Right lobe of liver (tissue), 6 donors: ENCODE measurements at places on chromosomes 4 and X. TPM values are rescaled to one million over a fixed set of nuclear protein-coding genes. Genes with fewer than 3 reads are reported as not detected.

Gene SMIM10
- 0.33 TPM for total RNA-seq

DNA sequence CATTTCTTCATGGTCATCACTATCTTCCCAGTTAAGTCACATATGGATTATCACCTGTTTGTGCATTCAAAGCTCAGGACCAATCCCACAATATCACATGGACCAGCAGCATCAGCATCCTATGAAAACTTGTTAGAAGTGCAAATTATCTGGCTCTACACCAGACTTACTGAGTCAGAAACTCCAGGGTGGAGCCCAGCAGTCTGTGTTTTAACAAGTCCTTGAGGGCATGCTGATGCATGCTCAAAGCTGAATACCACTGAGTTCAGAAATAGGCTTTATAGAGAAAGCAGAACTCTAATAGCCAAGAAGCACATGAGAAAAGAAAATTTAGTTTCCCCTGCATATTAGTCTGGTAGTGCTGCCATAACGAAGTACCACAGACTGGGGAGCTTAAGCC, 62.4 kb upstream of the GABRQ start:
- no peak overlapping the region for H3K27ac ChIP-seq
- H3K4me3 ChIP-seq: no peak overlapping the region
- no peaks in the 10 kb centered on the region for H3K36me3 ChIP-seq
- no peaks in the 10 kb centered on the region for H3K27me3 ChIP-seq

Gene CPE
- 4.2 TPM for total RNA-seq

GRCh38 chr4:112853662-112854256, 195.7 kb upstream of the ANK2 start:
- H3K36me3 ChIP-seq: no peaks in the 10 kb centered on the region
- H3K4me3 ChIP-seq: no peak overlapping the region
- no peaks in the 10 kb centered on the region for H3K4me1 ChIP-seq
- no peak for DNase-seq
- no peaks in the 10 kb centered on the region for H3K27me3 ChIP-seq

DNA sequence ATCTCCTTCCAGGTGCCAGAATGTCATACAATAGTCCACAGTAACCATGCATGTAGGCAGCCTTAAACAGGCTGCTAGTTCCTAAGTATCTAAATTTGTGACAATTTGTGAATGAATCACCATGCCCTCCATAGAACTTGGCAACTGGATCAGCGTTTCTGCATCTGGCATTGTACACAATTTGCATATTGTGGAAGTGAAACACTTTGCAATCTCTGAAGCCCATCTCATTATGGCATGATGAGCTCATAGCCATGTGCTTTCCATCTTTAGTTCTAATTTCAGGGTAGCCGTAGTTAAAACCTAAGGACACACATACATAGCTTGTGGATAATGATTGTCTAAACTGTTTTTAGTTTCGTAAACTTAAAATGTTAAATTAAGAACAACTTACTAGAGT, 573.6 kb downstream of the PPP4R3C start:
- H3K27me3 ChIP-seq: no peaks in the 10 kb centered on the region
- no peaks in the 10 kb centered on the region for H3K4me1 ChIP-seq
- no peak for DNase-seq
- H3K4me3 ChIP-seq: no peak overlapping the region
- H3K27ac ChIP-seq: no peak overlapping the region

- no peaks in the 10 kb centered on the region for H3K4me1 ChIP-seq
- H3K27me3 ChIP-seq: no peaks in the 10 kb centered on the region
- no peak for DNase-seq
- H3K36me3 ChIP-seq: no peaks in the 10 kb centered on the region
- H3K4me3 ChIP-seq: no peak overlapping the region
These were observed 66.4 kb upstream of the GPR174 start for GRCh38 chrX:79078114-79078513.

DNA sequence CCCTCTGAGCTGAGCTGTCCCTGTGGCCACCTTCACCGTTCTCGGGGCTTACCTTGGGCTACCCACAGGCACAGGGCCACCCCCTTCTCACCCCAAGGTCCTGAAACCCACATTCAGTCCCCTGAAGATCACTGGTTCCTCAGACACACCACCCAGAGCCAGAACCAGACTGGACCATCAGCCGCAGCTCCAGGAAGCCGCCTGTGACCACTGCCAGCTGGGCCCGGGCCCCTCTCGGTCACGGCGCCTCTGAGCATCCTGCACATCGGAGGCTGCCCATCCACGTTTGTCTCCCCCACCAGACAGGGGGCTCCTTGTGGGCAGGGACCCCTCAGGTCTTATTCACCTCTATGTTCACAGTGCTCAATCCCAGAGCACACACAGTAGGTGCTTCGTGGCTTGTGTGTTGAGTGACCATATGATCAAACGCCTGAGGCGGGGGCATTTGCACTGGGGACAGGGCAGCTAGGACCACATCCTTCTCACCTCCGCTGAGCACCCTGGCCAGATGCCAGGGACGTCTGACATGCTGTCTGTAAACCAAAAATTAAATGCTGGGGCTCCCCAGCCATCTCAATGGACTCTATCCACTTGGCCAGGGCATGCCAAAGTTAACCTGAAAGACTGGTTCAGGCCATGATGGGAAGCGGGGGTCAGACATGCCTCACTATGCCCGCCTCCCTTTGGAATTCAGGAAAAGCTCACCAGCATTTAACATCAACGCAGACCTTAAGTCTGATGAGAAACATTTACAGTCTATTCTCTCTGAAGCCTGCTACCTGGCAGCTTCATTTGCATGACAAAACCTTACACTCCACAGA, 109.4 kb upstream of the AFAP1 start:
- no peaks in the 10 kb centered on the region for H3K4me1 ChIP-seq
- H3K27me3 ChIP-seq: no peaks in the 10 kb centered on the region
- no peak for DNase-seq
- H3K36me3 ChIP-seq: no peaks in the 10 kb centered on the region
- H3K27ac ChIP-seq: no peak overlapping the region

DNA sequence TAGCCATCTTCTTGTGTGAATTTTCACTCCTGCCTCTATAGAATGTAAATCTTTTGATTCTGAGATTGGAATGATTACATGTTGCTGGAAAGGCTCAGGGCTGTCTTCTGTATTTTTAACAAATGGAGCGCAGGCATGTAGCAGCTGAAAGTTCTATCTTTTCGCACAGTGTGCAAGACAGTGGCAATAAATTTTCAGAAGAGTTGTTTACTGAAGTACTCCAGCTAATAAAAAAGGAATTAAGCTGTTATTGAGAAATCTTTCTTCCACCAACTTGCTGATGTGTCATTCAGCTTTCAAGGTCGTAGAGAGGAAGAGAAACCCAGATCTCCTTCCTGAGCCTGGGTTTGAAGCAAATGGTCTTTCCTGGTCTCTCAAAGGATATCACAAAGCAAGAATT, 122.0 kb upstream of the PUDP start:
- no peak for DNase-seq
- H3K27ac ChIP-seq: no peak overlapping the region
- no peak overlapping the region for H3K4me3 ChIP-seq
- H3K27me3 ChIP-seq: no peaks in the 10 kb centered on the region
- no peaks in the 10 kb centered on the region for H3K36me3 ChIP-seq

DNA sequence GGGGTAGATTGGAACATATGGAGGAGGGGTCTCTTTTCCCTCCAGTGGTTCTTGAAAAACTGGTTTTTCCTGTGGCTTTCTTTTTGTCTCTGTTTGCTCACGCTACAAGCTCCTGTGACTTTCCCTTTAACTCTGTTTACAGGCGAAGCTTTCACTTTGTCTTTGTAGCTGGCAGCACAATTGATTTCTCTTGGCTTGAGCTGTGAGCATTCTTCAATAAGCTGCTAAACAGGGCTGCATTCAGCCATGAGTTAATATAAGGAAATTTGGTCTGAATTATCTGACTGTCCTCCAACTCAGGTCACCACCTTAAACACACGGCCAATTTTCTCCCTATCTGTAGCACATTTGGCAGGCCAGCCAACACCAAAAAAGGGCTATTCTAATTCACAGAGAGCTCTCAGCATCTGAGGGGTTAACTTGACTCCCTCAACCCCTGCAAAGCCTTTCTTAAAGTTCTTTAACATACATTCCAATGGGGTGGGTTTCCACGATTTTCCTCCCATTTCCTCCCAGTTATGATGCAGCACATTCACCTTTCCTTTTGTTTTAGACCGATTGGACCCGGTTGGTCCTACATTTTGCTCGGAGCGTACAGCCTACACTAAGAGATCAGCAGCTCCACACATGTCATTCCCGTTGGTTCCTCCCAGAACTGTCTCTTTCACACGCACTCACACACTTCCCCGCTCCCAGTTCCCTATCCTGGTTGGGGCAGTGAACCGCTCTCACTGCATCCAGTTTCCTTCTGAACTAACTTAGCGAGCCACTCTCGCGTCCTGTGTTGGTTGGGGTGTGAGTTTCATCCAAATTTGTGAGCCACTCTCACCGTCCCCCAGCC, 45.4 kb downstream of the UGT2A3 start:
- H3K4me1 ChIP-seq: peaks cover 9% of the 10 kb centered on the region
- no peak for DNase-seq
- no peaks in the 10 kb centered on the region for H3K27me3 ChIP-seq
- peak overlapping the region; percentile 55 for H3K27ac ChIP-seq
- H3K36me3 ChIP-seq: no peaks in the 10 kb centered on the region

Gene CLDN24
- not detected for total RNA-seq

Gene ZAR1
- not detected for total RNA-seq

DNA sequence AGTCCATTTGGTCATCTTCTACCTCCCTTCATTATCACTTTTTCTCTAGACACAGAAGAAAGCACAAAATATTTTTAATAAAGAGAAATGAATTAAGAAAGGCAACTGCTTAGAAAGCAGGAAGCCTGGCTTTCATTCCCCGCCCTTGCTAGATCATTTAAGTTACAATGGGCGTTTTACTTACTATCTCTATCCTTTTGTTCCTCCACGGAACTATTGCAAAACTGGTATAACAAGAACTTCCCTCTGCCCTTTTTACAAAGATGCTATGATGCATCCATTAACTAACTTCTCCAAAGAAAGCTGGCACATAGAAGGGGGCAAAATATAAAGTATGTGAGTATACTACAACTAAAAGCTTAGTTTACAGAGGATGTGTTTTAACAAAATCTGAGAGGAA, 434.5 kb upstream of the FTHL17 start:
- DNase-seq: no peak
- H3K27me3 ChIP-seq: no peaks in the 10 kb centered on the region
- no peaks in the 10 kb centered on the region for H3K36me3 ChIP-seq
- no peak overlapping the region for H3K27ac ChIP-seq
- H3K4me3 ChIP-seq: no peak overlapping the region

DNA sequence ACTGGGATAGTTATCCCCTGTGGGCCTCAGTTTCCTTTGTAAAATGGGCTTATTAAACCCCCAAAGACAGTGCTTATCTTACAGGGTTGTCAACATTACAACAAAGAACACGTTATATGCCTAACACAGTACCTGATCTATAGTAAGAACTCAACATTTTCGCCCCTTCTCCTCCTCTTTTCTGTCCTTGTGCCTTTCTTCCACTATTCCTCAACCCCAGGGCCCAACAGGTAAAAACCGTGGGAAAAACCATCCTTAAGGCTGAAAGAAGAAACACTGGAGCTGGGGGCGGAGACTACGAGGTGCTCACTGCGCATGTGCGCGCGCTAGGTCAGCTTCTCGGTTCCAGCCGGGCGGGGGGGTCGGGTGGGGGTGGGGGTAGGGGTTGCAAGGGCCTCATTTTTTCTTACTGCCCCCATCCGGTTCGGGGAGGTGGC, 426 bp upstream of the XIAP start:
- DNase-seq: no peak
- H3K4me1 ChIP-seq: no peaks in the 10 kb centered on the region
- H3K4me3 ChIP-seq: peak overlapping the region; percentile 67
- no peaks in the 10 kb centered on the region for H3K36me3 ChIP-seq
- H3K27me3 ChIP-seq: no peaks in the 10 kb centered on the region

Gene RNF175
- 0.20 TPM for total RNA-seq

- H3K27me3 ChIP-seq: no peaks in the 10 kb centered on the region
- no peak overlapping the region for H3K27ac ChIP-seq
- no peaks in the 10 kb centered on the region for H3K36me3 ChIP-seq
- no peak for DNase-seq
- no peak overlapping the region for H3K4me3 ChIP-seq
- H3K4me1 ChIP-seq: no peaks in the 10 kb centered on the region
These were observed 148.3 kb downstream of the DCTD start for GRCh38 chr4:182768838-182769237.

GRCh38 chr4:138305050-138305449, 62.9 kb upstream of the SLC7A11 start:
- no peak for DNase-seq
- H3K27ac ChIP-seq: no peak overlapping the region
- no peak overlapping the region for H3K4me3 ChIP-seq

- no peaks in the 10 kb centered on the region for H3K4me1 ChIP-seq
- H3K4me3 ChIP-seq: no peak overlapping the region
- H3K27ac ChIP-seq: no peak overlapping the region
- peaks cover 18% of the 10 kb centered on the region for H3K36me3 ChIP-seq
These were observed 151.1 kb downstream of the CDS1 start for GRCh38 chr4:84734037-84734436.

Gene BST1
- total RNA-seq: 4.5 TPM

- no peaks in the 10 kb centered on the region for H3K27me3 ChIP-seq
- no peaks in the 10 kb centered on the region for H3K36me3 ChIP-seq
- no peak overlapping the region for H3K4me3 ChIP-seq
These were observed 256.0 kb upstream of the SFRP2 start for GRCh38 chr4:154044742-154045485.

Gene GAGE1
- total RNA-seq: not detected

Gene SFRP2
- not detected for total RNA-seq

- no peaks in the 10 kb centered on the region for H3K4me1 ChIP-seq
- no peak overlapping the region for H3K27ac ChIP-seq
These were observed 13.9 kb downstream of the TCEANC start for GRCh38 chrX:13666836-13667235.

Gene NOA1
- total RNA-seq: 12.7 TPM

DNA sequence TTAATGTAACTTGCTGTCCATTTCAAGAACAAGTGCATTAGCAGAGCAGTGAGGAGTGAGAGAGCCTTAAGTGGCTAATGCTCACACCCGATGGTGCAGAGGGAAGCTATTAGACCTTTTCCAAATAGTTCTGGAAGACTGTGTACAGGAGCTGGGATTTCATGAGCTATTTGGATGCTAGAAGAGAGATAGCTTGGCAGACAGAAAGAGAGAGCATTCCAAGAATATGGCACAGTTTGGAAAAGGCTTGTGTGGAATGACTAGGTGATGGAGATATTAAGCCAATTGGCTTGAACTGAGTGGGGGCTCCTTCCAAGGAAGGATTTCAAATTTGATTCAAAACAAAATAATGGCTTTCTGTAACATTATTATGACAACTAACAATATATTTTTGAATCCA, 1097.2 kb upstream of the TENM3 start:
- no peaks in the 10 kb centered on the region for H3K4me1 ChIP-seq
- no peaks in the 10 kb centered on the region for H3K36me3 ChIP-seq
- H3K4me3 ChIP-seq: no peak overlapping the region

Gene RASGEF1B
- total RNA-seq: 48.1 TPM

DNA sequence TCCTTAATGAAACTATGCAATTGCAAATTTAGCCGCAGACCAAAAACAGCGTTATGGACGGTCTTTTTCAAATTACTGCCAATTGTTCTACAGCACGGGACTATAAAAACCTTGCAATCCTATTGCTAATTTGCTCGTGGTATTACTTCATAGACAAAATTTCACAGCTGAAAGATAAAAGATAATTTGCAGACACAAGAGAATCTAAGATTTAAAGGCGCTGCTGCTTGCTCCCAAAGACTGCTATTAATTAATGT, 1.4 kb upstream of the CAMK2D start:
- H3K27ac ChIP-seq: peak overlapping the region; percentile 99
- no peak for DNase-seq
- peaks cover 19% of the 10 kb centered on the region for H3K4me1 ChIP-seq
- no peaks in the 10 kb centered on the region for H3K36me3 ChIP-seq
